ENCODE measurements at places on chromosomes 13 and 19.
A peak's percentile ranks its signal among the peaks of the same experiment; 100 is the strongest.

- no peak for DNase-seq
Observed at GRCh38 chr19:29385191-29385795, 140.5 kb upstream of the VSTM2B start.

- DNase-seq = no peak
Observed at GRCh38 chr19:41811036-41811435, 14.6 kb downstream of the CEACAM3 start.

GRCh38 chr13:79909644-79910043 is 428.7 kb downstream of the NDFIP2 start:
- DNase-seq = no peak

- DNase-seq = no peak
Observed at GRCh38 chr19:50717026-50717723, 2.4 kb downstream of the SHANK1 start.

GRCh38 chr13:35765366-35765765 is 288.9 kb upstream of the MAB21L1 start:
- no peak for DNase-seq

DNA sequence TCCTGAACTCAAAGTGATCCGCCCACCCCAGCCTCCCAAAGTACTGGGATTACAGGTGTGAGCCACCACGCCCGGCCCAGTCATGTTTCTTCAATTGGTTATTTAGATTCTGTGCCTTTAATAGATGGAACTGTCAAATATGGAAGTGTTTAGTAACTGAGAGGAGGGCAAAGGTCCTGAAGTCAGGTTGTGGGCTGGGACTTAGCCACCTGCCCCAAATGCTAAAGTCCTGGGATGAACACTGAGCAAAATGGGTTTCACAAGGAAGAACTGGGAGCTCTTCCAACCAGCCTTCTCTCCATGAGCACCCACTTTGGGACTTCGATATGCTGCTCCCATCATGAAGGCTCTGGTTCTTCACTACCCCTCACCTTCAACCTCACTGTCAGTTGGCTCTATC is 21.7 kb downstream of the AKAP8 start:
- no peak for DNase-seq

- no peak for DNase-seq
Observed at GRCh38 chr13:109500146-109500773, 286.1 kb downstream of the IRS2 start.

DNA sequence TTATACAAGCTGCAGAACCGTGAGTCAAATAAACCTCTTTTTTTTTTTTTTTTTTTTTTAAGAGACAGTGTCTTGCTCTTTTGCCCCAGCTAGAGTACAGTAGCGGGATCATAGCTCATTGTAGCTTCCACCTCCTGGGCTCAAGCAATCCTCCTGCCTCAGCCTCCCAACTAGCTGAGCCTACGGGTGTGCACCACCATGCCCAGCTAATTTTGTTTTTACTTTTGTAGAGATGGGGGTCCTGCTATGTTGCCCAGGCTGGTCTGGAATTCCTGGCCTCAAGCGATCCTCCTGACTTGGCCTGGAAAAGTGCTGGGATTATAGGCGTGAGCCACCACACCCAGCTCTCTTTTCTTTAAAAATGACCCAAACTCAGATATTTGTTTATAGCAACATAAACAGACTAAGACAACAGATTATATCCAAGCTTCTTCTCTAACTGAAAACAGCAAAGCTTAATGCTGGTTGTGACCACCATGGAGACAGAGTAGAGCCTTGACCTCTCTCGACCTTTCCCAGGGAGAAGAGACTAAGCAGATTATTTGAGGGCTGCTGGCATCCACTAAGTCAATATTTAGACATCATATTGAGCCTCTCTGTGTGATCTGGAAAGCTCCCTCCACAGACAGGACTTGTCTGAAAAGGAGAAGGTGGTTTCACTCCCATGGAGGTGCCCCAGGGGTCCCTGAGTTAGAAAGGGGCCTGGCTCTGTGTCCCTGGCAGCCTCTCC is 150.0 kb downstream of the KCTD15 start:
- no peak for DNase-seq

DNA sequence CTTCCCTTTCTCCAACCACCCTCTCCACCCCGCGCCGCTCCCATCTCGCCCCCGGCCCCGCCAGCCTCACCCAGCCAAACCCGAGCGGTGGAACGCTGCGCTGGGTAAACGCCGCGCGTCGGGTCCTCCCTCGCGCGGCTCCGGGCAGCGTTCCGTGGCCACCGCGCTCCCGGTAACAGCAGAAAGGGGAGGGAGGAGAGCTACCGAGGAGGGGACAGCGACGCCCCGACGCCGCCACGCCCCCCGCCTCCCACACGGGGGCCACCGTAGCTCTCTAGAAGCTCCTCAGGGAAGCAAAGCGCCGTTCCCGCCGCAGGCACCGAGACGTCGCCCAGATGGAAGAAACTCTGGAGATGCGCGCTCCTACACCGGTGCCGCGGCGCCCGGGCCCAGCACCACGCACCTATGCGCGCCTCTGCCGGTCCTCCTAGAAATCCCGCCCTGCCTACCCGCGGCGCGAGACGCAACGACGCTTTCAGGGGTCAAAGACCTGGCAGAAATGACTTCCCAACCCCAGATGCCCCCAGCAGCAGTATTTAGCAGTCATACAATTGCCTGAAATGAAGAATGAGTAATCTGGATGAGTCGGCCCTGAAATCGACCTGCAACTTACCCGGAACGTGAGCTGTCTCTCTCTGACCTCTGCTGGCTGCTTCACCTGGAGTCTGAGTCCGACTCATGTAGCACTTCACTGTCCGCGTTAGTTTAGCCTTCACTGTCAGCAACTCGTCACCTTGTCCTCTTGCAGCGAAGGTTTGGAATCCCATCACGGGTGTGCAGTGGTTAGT is at the start of gene RUBCNL:
TSS of gene RUBCNL (minus strand) at position 189 of the 788 bp plus-strand sequence. CDS start 14,777 bp downstream, outside the sequence.
- peak; percentile 33 for DNase-seq

- DNase-seq = no peak
Observed at GRCh38 chr13:39559847-39560246, 43.1 kb downstream of the LHFPL6 start.

GRCh38 chr13:94658926-94659597 is 53.3 kb downstream of the SOX21 start:
- DNase-seq = no peak

DNA sequence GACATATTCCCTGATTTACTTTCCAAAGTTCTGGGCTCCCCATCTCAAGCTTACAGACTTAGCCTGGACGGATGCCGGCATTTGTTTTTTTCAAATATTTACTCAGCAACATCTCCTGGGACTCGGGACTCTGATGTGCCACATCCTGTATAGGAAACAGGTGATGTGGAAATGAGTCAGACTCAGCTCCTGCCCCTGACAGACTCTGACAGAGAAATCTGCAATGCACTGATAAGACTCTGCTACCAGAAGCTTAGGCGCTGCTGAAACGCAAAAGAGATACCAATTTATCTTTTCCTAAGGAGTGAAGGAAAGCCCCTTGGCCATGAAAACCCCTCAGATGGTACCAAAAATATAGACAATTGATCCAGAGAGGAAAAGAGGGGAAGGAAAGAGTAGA is 16.2 kb downstream of the LAIR2 start:
- DNase-seq = peak; percentile 9

- no peak for DNase-seq
Observed at GRCh38 chr13:98575009-98575903, 1.7 kb downstream of the STK24 start.

DNA sequence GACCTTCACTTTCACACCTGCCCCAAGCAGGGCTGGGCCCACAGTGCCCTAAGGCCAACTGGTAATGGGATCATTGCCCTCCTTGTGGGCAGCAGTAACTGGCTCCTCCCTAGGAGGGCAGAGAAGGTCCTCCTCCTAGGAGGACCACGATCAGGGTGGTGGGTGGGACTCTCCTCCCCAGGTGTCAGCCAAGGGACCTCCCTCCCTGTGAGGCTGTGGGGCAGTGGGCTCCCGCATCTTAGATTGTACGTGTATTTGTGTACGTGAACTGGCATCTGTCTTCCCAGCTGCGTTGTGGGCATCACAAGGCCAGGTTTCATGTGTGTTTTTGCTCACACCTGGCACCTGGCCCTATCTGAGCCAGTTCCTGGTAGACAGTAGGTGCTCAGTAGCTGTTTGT is 111.8 kb downstream of the SOX1 start:
- DNase-seq = no peak

GRCh38 chr19:9848060-9848459 is 12.9 kb downstream of the PIN1 start:
- DNase-seq = peak; percentile 35

DNA sequence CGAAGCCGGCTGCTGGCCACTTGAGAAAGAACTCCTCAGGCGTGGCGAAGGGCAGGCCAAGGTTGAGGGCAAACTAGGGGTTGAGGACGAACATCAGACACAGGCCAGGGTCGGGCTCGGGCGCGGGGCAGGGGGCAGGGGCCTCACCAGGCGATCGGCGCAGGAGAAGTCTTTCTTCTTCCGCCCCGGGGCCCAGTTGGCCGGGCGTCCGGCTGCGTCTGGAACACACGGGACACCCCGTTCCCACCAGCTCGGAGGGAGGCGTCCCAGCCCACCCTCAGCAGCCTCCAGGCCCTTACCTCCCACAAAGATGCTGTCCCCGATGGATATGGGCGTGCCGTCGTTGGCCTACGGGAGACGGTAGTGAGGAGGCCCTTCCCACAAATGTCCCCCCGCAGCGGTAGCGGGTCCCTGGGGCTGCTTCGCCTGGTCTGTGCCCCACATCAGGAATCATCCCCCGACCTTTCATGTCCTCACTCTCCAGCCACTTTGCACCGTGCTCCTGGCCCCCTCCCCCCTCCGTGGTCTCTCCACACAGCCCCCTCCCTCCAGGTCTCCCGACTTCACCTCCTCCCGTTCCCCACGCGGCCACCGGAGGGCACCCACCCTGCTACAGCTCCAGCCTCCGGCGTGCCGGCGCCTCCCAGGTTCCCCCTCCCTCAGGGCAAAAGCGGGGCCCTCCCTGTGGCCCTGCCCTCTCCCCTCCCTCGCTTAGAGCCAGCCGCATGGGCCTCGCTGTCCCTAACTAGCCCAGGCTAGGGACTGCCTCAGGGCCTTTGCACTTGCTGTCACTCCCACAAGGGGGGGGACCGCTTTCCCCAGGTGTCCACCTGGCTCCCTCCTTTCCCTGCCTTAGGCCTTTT is 4.8 kb downstream of the PNKP start:
- DNase-seq = peak; percentile 25

- no peak for DNase-seq
Observed at GRCh38 chr19:41220811-41221210, 1.8 kb downstream of the AXL start.

DNA sequence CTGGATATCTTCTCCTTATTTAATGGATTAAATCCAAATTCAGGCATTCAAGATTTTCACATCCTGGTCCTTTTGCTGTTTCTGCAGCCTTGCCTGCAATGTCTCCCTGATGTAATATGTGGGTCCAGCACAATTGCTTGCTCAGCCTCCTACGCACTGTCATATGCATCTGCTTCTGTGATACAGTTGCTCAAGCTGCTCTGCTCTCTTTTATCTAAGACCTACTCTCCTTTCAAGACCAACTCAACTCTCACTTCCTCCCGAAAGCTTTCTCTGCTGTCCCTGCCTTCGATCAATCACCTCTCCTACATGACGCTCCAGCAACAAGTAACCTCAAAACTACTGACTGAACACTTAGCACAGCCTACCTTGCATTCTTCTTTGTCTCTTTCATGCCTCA is 138.2 kb downstream of the DCLK1 start:
- no peak for DNase-seq

DNA sequence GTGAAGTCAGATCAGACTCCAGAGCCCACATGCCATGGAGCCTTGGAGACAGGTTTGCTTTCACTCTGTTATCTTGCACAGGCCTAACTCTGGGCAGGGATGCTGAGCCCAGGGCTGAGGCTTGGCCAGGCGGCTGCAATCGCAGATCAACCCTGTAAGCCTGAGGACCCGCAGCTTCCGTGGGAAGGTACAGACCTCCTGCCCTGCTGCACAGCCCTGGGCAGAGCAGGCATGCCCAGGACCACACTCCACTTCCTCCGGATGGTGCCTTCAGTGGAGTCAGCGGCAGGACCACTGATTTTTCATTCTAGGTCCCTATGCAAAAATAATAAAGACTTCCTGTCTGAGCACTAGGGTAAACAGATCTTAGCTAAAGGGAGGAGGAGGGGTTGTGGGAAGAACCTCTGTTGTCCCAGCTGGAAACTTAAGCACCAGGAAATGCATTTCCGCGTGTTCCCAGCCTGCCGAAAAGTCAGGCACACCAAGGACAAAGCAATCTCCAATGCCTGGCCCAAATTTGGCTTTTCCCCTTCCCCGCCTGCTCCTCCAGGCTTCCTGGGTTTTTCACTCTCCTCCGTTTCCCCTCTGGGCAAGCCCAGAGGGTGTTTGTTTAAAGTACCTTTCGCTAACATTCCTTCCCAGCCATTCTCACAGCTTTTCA is 87.3 kb downstream of the KCTD15 start:
- no peak for DNase-seq

DNA sequence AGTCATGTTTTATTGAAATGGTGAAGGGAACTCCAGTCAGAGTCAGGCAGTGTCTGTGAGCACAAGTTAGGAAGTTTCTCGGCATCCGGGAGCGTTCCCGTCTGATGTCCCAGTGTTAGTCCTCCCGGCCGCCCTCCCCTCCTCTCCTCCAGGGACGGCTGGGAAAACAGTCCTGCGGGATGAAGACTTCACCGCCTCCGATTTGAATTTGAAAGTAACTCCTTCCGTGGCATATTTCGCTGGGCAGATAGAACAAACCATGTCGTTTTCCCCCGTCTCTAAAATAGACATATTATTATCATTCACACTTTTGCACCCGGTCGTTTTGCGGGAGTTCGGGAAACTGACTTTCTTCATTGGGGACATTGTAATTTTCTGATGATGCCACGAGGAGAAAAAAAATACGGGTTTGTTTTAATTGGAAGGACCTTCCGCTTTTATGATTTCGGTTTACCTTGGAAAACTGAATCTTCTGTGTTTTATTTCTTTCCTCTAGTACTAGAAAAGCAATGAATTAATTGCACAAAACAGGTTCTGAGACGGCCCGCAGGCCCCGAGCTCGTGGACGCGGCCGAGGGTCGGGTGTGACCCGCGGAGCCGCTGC is 76.6 kb downstream of the ZIC5 start:
- no peak for DNase-seq

GRCh38 chr13:54606944-54607343 is 1578.3 kb downstream of the OLFM4 start:
- no peak for DNase-seq

- DNase-seq = no peak
Observed at GRCh38 chr13:53167561-53167960, 138.9 kb downstream of the OLFM4 start.

DNA sequence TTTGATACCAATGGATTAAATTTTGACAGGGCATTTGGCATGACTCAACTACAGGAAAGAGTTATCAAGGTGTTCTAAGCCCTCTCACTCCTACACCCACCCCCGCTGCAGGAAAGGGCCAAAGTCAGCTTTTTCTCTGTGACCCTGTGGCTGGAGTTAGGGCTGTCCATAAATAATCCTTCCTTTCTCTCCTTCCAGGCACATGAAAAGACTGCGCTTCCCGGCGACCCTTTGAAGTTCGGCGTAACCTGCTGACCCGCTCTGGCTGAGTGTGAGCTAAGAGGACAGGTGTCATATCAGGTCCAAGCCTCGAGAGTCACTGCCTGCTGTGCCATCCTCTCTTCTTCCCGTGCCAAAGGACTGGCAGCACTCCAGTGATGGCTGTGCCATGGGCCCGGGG is 25.6 kb downstream of the ZNF114 start:
- no peak for DNase-seq

GRCh38 chr13:50692396-50692915 is 151.0 kb downstream of the DLEU7 start:
- no peak for DNase-seq

GRCh38 chr13:108383667-108384066 is 114.1 kb downstream of the TNFSF13B start:
- DNase-seq = no peak

GRCh38 chr13:23579072-23579895 is 9.1 kb downstream of the TNFRSF19 start:
- peak; percentile 94 for DNase-seq

Data from Calu3 (cell line).